ENCODE measurements at places on chromosomes 1 and 21.

GRCh38 chr1:170711682-170712081, 47.8 kb downstream of the PRRX1 start:
- no peak for DNase-seq

DNA sequence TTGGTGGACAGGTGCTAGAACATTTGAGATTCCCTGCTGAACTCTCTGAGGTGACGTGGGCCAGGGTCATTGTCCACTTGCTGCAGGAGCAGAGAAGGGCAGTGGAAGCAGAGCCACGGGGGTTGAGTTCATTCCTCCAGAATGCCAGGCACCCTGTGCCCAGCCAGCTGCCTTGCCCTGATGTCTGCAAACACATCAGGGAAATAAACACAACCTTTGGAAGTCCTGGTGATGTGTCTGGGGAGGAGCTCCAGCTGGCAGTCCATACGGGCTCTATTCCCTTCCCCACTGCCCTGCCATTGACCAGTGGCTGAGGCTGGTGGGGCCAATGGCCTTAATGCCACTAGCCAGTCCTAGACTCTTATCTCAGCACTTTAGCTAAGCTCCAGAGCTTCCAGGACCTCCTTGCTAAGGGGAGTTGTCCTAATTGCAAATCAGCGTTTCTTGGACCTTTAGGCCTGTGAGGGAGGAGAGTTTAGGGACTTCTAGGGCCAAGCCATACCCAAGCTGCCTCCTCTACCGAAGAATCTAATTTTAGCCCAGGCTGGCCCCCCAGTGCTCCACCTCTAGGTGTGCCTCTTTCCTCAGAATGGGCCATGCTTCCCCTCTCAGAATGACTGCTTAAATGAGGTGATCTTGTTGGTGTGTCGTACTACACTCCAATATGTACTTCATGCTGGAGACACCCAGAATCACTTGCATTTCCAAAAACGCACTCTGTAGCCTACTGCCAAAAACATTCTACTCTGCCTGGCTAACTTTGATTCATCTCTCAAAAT, 25.9 kb upstream of the MFSD2A start:
- no peak for DNase-seq

GRCh38 chr1:241560146-241560848, 28.1 kb downstream of the KMO start:
- DNase-seq = no peak

DNA sequence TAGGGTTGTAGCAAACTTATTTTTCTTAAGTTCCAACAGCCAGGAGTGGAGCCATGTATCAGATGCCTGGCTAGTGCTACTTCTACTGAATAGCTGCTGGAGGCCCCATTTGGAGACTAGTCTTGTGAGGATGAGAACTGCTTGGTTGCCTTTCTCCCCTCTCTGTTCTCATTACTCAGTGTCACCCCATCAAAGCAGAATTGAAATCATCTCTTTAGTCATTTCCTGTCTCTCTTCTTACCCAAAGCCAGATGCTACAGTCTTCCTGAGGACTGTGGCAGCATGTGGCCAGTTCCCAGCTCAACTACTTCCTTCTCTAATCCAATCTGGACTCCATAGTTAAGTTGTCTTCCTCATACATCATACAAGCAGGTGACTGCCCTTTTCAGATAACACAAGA, 197.5 kb downstream of the BRINP2 start:
- no peak for DNase-seq

GRCh38 chr1:78096017-78096416, 50.3 kb downstream of the GIPC2 start:
- no peak for DNase-seq

DNA sequence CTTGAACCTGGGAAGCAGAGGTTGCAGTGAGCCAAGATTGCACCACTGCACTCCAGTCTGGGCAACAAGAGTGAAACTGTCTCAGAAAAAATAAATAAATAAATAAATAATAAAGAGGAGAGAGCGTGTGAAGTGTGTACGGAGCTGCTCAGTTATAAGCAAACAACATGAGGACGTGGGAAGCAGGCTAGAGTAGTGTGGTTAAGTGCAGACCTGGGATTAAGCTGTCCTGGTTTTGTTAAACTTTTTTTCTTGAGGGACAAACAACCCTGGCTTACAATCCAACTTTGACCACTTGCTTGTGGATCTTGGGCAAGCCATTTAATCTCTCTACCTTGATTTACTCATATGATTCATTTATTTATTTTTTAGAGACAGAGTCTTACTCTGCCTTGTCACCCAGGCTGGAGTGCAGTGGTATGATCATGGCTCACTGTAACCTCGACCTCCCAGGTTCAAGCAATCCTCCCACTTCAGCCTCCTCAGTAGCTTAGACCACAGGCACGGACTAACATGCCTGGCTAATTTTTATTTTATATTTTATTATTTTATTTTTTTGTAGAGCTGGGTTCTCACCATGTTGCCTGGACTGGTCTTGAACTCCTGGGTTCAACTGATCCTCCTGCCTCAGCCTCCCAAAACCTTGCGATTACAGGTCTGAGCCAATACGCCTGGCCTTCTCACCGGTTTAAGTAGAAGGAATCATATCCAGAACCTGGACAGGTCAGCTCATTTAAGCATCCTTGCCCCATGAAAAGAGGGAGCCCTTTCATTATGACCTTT, 52.7 kb downstream of the RPS6KA1 start:
- DNase-seq = no peak

- no peak for DNase-seq
Observed at GRCh38 chr1:115300087-115300876, 37.8 kb downstream of the NGF start.

- DNase-seq = no peak
Observed at GRCh38 chr1:43952731-43953346, 6.1 kb downstream of the IPO13 start.

DNA sequence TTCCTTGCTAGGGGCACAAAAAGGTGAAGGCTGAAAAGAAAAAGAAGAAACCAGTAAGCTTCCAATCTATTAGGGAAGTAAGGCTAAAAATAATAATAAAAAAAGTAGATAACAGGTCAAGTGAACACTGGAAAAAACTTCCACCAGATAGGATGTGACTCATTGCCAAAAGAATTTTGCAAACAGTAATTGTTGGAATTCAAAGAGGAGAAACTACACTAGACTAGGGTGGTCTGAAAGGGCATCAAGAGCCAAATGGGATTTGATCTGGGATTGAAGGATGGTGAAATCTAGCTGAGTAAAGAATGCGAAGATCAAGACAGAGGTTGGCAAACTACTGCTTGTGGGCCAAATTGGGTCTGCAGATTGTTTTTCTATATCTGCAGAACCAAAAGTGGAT, 6.0 kb upstream of the ST6GALNAC3 start:
- DNase-seq = no peak

- no peak for DNase-seq
Observed at GRCh38 chr1:42924851-42925760, 33.6 kb downstream of the SLC2A1 start.

DNA sequence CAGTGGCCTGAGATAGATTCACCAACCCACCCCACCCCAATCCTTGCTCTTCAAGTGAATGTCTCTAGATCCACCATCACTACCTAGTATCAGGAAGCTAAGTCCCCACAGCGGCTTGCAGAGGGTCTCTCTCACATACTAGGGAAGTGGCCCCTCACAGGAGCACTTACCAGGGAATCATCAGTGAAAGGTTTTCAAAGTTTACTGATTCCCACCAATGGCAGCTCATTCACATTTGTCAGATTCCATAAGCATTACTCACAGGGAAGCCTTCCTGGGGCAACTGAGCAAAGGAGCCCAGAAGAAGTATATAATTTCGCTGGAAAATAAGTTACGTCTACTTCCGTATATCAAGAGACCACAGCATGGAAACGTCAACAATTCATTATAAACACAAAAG, 120.8 kb downstream of the GREM2 start:
- DNase-seq = no peak

DNA sequence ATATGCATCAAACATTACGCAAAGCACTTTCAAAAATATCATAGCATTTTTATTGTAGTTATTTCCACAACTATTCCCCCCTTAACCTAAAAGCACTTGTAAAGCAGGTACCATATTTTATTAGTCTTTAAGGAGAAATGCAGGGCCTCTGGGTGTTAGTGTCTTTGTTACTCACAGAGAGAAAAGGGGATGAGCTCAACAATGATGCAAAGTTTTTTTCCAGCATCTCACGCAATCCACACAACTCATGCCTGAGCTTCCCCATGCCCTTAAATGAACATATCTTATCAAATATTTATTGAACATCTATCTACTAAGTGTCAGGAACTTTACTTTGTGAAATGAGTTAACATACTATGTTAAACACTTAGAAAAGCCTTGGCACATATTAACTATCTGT, 50.6 kb downstream of the BEND5 start:
- no peak for DNase-seq

DNA sequence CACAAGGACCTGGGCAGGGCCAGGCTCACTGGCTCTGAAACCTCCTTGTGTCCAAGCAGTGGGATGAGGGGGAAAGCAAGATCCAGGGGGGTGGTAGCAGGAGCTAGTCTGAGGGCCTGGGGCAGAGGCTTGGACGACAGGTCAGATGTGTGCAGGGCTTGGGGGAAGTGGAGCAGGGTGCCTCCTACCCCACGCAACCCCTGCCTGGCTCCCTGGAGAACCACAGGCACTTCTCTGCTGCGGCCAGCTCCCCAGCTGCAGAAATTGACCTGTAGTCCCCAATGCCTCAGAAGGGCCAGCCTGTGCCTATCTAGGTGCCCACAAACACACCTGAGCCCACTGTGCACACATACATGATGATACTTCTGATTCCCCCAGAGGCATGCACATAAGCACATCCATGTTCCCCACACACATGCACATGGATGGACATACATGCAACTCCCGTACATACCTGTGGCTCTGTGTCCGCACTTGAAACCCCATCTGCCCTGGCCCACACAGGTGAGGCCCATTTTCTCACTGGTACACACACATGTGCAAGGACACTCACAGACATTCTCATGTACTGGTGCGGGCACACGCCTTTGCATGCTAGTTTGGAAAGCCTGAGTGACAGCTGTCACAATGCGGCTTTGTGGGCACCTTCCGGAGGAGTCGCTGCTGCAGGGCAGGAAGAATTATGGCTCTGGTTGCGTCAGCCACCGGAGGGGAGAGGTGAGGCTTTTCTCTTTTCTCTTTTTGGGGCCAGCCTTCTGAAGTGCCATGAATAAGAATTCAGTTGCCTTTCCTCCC, 247.2 kb upstream of the CSF3R start:
- no peak for DNase-seq

GRCh38 chr21:32918478-32919120, 107.1 kb upstream of the OLIG2 start:
- DNase-seq = no peak

- DNase-seq = no peak
Observed at GRCh38 chr1:206497774-206498173, 9.6 kb upstream of the RASSF5 start.

GRCh38 chr1:188043536-188044245, 1214.9 kb downstream of the PLA2G4A start:
- DNase-seq = no peak

DNA sequence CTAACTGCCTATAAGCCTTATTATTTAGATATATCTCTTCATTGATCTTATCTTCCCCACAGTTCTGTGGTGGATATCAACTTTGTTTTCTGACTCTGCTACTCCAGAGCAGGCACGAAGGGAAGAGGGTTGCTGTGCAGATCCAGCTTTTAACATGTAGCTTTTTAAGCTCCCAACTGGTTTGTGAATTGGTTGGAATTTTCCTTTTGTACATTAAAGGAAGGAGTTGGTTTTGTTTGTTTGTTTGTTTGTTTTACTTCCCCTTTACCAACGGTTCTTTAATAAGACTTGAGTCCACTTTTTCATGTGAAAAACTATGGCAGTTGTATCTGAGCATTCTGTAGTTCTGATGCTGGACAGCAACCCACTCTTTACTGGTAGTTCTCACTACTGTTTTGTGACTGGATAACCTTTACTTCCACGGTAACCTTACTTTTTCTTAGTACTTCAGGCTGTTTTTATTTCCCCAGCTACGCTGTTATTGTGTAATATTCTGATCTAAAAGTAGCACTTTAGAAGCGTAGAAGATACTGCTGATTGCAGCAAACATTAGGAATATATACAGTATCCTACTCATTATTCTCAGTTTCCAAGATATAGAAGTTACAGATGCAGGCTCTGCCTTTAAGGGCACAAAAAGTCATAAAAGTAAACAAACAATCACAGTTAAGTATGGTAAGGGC, 1.6 kb downstream of the GNPAT start:
- no peak for DNase-seq

DNA sequence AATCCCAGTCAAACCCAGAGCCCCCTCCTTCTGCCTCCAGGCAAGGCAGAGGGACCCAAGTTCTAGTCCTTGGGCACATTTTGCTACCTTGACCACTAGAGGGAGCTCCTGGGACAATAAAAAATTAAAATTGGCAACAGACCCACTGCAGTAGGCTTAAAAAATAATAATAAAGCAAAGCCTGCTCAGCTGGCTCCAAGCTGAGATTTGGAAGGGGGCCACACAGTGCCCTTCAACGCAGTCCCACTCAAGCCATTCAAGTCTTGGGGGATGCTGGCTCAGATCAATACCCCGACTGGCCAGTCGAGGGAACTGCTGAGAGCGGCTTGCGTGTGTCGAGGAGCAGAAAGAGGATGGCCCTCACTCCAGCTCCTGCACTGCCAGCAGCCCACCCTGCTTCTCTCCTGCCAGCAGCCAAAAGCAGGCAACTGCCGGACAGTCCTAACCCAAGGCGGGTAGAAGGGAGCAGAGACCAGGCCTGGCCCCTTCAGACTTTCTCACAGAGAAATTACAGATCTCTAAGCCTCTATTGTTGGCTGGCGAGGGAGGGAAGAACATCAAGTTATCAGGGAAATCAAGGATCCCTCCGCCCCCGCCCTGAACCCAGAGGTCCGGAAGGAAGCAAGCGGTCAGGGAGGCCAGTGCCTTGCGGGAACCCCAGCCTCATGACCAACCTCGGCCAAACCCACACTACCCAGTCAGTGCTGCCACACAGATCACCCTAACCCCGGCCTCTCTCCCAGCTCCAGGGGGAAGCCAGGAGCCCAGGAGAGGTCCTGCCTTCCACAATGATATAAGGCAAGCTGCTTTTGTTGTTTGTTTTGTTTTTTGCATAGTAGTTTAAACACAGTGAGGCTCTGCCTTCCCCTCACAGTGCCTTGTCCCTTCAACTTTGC, 4.9 kb upstream of the ALDH4A1 start:
- DNase-seq = no peak

DNA sequence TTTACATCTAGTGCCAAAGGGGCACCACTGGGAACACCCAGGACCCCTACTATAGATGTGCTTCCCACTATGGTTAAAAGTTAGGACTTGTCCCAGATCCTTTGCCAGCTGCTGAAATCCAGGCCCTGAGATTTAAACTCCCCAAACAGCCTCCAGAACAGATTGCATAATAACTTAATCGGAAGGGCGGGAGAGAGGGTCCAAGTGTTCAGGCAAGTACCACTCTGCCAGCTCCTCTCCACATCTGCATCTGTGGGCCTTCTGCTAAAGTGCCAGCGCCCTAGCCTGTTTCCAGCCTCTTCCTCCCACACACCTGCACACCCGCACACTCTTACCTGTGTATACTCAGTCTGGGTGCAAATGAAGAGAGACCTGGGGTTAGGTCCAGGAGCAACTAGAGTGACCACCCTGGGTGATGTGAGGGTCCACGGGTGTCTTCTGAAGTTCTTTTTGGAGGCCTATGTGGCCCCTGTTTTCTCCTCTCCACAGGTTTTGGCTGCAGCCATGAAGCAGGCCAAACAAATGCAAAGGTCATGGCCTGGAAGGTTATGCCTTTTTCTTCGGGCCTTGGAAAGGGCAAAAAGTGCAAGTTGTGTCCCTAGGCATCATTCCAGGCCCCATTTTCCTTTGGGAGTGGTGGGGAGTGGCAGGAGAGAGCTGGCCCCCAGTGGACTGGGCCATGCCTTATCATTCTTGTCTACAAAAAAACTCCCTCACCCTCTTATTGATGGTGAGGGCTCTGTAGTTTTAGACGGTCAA, 29.3 kb downstream of the KIRREL1 start:
- DNase-seq = no peak

Data from GM18507 (cell line).